ENCODE measurements at places on chromosomes 6 and 20.
A peak's percentile ranks its signal among the peaks of the same experiment; 100 is the strongest.

DNA sequence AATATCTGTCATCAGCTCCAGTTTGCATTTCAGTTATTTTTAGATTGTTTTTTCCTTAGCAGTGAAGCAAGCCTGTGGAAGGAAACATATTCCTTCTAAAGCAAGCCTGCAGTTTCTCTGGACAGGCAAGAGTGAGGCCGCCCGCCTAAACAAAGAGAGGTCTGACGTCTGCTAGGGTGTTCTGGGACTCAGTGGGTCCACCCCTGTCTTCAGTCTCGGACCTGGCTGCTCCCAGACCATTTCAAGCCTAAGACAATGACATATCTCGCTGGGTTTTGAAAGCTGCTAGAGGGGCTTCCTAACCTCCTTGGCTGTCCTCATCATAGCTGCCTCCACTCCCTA, 36.8 kb upstream of the RNF24 start:
- peak; percentile 23 for DNase-seq

GRCh38 chr20:11748436-11748835, 169.3 kb upstream of the BTBD3 start:
- DNase-seq: no peak

DNA sequence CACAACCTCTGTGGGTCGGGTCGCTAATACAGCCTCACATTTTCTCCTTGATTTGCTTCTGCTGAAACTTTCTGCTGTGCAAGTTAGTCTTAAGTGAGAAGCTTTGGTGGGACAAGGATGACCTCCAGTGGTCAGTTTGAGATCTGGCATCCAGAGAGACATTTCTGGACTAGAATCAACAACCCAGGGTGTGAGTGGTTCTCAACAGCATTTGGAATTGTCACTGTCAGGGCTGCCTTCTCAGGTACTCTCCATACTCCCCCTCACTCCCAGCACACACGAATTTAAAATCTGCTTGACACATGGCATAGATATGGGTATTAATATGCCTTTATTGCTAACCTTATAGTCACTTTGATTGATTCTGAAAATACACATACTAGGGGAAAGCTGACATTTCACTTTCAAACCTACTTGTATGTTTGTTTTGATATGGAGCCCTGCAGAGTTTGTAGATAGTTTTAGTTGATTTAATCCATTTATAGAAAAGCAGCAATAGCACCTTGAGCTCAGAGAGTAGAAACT, 13.2 kb downstream of the OTOR start:
- peak; percentile 56 for DNase-seq

- peak; percentile 57 for DNase-seq
Observed at GRCh38 chr20:61437280-61438206, 185.5 kb downstream of the CDH4 start.

DNA sequence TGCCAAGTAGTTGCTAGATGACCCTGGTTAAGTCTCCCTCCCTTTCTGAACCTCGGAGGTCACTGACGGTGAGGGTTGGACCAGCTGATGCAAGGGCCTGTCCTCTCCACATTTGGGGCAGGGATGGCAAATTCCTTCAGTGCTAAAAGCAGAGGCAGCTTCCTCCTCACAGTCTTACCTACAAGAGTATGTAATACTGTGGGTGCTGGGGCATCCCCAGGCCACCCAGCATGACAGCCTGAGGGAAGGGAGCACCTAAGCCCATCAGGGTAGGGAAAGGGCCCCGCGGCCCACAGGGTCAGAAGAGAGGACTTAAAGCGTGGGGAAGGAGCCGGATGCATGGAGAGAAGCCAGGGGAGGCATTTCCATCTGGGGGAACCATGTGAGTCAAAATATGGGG, 38.0 kb downstream of the TGM3 start:
- no peak for DNase-seq

DNA sequence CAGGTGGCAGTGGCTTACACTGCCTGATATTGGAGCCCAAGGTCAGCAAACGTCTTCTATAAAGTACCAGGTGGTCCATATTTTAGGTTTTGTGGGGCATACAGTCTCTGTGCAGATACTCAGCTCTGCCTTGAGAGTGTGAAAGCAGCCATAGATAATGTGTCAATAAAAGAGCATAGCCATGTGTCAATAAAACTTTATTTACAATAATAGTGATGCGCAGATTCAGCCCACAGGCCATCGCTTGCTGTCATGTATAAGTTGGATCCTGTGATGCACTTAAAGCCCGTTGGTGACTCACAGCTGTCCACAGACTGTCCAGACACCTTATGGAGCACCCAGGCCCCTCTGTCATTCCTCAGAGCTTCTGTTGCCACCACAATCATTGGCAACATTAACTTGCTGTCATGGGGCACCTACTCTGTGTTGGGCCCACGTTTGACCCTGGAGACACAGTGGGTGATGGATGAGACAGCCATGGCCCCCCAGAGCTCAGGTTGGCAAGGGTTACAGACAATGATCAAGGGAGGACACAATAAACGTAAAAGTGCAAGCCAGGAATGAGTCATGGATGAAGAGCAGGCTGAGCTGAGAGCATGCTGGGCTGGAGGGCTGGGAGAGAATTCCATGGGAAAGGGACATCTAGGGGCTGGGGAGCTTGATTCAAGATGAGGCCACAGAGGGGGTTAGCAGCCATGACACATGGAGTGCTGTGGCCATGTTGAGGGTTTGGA, 173.6 kb downstream of the TAF4 start:
- no peak for DNase-seq

GRCh38 chr6:146881228-146882181, 282.7 kb downstream of the ADGB start:
- no peak for DNase-seq

DNA sequence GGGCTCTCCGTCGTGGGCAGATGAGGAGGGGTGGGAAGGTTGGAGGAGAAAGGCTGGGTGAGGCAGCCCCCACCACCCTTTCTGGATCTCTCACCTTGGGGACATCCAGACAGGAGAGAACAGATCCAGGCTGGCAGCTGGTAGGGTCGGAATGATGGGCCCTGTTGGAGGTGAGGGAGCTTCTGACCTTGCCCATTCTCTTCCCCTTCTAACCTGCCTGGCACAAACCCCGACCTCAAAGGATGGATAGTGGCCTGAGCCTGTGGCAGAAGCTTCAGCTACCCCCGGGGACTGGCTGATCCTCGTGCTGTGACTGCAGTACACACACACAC, 6.0 kb upstream of the NPBWR2 start:
- peak; percentile 37 for DNase-seq

DNA sequence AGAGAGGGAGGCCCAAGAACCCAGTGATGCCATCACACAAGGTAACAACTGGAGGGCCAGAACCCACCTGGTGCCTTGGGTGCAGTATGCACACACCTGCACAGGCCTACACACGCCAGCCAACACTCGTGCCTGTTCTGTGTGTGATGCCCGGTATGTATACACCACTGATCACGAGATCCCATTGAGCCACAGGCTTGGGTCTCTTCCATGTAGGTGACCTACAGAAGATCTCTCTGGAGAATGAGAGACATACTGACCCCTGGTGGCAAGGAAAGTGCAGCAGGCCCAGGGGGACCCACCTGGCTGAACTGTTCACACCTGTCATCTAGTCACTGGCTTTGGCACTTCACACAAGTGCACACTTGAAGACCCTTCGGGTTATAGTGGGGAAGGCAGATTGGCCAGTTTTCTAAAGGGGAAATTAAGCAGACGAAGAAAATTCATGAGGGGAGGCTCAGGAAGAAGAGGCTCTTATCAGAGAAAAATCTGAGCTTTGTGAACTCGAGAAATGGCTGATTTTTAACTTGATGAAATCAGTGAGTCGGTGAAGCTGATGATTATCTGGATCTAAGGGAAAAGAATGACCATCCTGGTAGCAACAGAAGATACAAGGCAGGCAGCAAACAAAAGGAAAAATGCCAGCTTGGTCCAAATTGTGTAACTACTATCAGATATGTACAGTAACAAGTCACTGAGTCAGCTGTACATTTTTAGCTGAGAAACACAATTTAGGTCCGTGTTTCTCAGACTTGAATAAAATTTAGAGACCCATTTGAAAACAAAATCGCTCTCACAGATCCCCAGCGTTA, 69.1 kb upstream of the PBOV1 start:
- DNase-seq: peak; percentile 54

- no peak for DNase-seq
Observed at GRCh38 chr20:61599061-61599531, 347.0 kb downstream of the CDH4 start.

DNA sequence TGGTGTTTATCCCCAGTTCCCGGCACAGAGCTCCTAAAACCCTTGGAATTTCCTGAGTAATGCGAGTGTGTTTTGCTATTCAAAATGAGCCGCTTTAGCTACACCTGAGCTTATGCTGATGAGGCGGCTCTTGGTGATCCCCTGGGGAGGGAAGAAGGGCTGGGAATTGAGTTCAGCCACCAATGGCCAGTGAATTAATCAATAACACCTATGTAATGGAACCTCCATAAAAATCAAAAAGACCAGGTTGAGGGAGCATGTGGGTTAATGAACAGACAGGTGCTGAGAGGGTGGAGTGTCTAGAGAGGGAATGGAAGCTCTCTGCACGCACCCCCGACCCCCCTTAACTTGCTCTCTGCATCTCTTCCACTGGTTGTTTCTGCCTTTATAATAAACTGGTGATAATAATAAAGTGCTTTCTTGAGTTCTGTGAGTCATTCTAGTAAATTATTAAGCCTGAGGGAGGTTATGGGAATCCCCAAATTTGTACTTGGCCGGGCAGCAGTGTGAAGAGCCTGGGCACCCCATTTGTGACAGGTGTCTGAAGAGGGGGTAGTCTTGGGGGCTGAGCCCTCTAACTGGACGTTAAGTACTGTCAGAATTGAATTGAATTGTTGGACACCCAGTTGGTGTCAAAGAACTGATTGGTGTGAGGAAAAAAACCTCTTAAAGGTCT, 24.6 kb upstream of the SERPINB1 start:
- DNase-seq: no peak

- DNase-seq: peak; percentile 5
Observed at GRCh38 chr6:168169624-168170023, 90.6 kb upstream of the FRMD1 start.

DNA sequence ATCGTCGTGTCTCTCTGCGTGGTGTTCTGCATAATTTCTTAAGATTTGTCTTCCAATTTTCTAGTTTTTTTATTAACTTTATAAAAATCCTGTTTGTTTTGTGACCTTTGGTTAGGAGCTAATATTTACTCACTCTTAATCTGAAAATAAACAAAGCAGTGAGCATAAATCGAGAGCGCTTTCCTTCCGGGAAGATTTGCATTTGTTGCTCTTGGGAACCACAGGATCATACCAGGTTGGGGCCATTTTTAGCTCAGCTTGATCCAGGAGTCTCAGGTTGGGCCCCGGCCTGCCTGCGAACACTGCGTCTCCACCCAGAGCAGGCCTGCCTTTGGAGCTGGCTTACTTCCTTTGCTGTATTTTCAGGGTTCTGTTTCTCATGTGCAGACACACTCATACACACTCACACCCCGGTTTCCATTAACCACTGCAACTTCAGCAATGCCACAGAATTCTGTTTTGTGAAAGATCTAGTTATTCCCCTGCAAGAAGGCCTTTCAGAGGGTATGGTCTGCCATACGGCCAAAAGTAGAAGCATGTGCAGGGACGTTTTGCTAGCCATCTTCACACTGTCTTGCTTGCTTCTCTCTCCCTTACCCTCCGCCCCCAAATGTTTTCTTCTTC, 17.3 kb downstream of the BPHL start:
- no peak for DNase-seq

Measured in ureter (tissue), 1 donor.